ENCODE measurements at places on chromosomes 12 and 14.

GRCh38 chr12:49880756-49881414, 22.8 kb downstream of the FAIM2 start:
- DNase-seq, result no peak

GRCh38 chr14:37186865-37187264, 10.9 kb upstream of the MIPOL1 start:
- DNase-seq, result no peak

GRCh38 chr12:108592033-108592909, 5.6 kb downstream of the TMEM119 start:
- DNase-seq, result no peak

DNA sequence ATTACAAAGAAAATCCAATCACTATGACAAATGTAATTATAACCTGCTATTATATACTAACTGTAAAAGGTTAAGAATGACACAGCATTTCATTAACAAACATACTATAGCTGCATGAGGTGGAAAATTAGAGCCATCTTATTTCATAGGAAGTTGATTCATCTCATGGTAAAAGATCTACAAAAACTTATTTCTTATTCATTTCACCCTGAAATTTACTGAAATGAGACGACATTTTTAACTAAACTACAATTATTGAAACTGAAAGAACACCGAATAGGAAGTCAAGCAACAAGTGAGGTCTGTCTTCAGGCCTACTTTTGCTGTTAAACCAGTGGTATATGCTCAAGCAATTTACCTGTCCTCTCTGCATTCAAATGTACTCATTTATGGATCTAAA, 87.2 kb downstream of the CEP83 start:
- no peak for DNase-seq

DNA sequence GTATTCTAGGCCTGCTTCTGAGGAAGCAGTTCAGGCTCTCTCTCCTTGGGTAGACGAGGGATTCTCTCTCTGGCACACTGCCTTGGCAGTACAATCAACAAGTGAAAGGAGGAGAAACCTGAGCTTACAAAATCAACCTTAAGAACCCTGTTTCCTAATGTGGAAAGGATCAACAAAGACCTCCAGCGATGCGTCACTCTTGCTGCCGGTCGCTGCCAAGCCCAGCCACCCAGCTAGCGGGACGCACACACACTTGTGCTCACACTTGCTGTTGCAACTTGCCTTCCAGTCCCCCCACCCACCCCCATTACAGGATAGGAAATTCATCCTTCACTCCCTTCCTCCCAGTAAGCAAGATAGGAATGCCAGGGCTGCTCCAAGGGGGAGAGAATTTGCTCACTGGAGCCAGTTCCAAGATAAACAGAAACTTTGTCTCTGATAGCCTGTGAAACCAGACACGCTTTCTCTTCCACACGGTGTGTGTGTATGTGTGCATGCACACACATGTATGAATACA, 144.3 kb downstream of the BCL11B start:
- no peak for DNase-seq

DNA sequence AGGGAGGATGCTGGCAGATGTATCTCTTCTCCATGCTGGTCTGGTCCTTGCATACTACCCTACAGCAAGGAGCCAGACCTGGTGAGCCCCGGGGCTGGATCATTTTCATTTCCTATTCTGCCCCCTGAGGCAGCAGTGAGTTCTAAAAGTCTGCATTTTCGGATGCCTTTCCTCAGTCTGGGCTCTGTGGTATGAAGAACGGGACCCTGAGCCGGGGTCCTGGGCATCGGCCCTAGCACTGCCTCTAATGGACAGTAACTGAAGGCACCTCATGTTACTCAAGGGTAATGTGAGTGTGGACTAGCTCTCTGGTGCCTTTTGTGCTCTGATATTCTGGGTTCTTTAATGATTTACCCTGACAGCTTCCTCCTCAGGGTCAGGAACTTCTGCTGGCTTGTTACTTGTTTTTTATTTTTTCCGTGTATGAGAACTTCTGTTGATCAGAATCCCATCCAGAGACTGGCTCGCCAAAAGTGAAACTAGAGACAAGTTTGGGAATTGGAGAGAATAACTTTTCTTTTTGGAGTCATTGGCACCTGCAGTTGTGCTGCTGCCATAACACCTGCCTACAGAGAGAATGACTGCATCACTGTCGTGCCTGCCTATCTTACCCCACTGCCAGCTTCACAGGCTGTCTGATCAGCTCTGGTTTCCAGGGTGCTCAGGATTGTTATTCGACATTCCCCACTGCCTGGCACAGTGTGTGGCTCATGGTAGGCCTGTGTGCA, 62.3 kb downstream of the SUSD6 start:
- DNase-seq, result no peak

- no peak for DNase-seq
These were observed 101.3 kb downstream of the TMEM121 start for GRCh38 chr14:105627701-105628100.

- no peak for DNase-seq
These were observed 23.3 kb downstream of the OR10G3 start for GRCh38 chr14:21556378-21557083.

GRCh38 chr12:81077686-81078441, at the start of gene ACSS3:
Gene ACSS3, plus strand, starts transcription at chr12:81078079. Its CDS starts 42 bp downstream, at chr12:81078121.
- no peak for DNase-seq

- no peak for DNase-seq
These were observed 15.8 kb upstream of the CELA1 start for GRCh38 chr12:51362307-51362706.

DNA sequence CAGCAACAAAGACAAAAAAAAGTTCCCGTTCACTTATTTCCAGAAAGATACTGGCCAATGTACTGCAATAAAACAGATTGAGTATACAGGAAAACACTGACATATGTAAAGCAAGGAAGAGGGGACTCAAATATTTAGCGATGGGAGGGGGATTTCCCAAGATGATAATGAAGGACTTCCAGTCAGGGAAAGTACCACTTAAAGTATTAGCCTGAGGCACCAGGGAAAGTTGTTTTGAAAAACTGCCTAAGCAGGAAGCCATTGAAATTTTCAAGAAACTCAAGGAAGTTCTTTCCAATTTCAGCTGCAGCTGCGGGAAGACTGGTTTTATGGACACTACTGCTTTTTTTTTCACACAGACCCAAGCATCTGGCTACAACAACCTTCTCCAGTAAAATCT, 1007.4 kb upstream of the NOVA1 start:
- no peak for DNase-seq

DNA sequence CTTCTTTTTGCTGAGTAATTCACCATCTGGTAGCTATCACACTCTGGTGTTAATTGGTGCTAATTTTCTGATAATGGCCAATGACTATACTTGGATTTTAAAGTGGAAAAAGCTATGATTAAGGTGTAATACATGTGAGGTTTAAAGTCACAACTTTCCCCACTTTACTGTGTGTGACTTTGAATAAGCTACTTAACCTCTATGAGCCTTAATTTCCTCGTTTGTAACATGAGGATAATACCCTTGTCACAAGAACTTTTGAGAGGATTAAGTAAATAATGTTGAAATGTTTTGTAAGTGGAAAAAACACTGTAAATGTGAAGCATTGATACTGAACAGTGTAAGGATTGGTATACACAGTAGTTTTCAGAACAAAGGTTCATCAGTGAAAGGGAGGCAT, 65.3 kb downstream of the MSRB3 start:
- no peak for DNase-seq

DNA sequence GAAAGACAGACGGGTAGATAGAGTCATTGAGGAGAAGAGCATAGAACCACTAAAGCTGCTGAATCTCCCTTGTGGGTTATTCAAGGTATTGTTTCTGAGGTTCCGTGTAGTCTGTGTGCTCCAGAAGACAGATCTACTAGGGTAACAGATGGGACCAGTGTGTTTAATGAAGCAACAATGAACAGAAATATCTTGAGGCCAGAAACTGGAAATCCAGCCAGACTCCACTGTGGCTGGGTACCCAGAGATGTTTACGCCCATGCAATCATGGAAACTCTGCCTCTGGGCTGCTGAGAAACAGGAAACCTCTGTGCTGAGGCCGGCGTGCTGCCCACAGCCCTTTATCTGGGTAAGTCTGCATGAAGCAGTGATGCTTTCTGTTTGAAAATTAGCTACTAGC, 8.3 kb downstream of the PROX2 start:
- DNase-seq, result no peak

GRCh38 chr14:81952917-81953316, 419.3 kb upstream of the SEL1L start:
- no peak for DNase-seq

- no peak for DNase-seq
These were observed 133.7 kb upstream of the RASSF8 start for GRCh38 chr12:25824734-25825133.

- DNase-seq, result no peak
These were observed 234.2 kb upstream of the RGS6 start for GRCh38 chr14:71698027-71698426.

GRCh38 chr12:104519190-104520019, 62.7 kb downstream of the CHST11 start:
- no peak for DNase-seq

DNA sequence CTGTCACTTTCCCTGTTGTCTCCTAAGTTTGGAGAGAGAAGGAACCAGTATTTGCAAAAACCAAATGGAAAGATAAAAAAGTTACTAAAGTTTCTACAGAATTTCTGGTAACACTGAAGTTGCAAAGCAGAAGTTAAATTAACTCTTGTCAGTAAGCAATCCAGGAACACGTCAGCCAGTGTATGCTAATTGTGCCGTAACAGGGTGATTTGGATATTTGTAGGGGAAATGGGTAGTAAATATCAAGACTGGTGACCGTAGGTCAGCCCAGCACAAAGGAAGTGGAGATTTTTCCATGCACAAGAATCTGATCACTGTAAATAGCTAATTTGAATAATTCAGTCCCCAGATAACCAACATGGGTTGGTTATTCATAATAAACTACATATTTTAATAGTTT, 2.3 kb downstream of the CDKN1B start:
- DNase-seq, result peak; percentile 49

DNA sequence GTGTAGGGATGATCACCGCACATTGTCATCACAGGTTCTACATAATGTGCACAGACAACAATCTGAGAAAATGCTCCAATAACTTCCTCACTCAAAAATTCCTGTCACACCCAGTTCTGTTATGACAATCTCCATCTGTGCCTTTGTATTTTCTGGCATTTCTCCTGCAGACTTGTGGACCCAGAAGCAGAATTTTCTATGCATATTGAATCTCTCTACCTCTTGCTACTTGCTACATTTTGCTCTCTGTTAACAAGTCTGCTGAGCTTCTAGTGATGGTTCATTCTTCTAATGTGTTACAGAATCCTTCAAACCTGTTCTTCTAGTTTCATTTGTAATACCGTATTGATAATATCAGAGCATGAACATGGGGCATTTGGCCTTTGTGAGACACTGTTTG, 127.8 kb upstream of the PTPRQ start:
- no peak for DNase-seq

DNA sequence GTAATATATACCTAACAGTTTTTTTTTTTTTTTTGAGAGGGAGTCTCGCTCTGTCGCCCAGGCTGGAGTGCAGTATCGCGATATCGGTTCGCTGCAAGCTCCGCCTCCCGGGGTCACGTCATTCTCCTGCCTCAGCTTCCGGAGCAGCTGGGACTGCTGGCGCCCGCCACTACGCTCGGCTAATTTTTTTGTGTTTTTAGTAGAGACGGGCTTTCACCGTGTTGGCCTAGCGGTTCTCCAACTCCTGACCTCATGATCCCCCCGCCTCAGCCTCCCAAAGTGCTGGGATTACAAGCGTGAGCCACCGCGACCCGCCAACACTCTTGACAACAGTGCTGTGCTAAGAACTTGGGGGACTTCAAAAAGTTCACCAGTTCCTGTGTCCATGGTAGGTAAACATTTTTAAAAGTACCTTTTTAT, 63.5 kb downstream of the FOXG1 start:
- DNase-seq, result no peak
